ENCODE measurements at places on chromosomes 13 and 19.

- DNase-seq, result no peak
These were observed 42.0 kb downstream of the MRPL57 start for GRCh38 chr13:21218351-21219035.

DNA sequence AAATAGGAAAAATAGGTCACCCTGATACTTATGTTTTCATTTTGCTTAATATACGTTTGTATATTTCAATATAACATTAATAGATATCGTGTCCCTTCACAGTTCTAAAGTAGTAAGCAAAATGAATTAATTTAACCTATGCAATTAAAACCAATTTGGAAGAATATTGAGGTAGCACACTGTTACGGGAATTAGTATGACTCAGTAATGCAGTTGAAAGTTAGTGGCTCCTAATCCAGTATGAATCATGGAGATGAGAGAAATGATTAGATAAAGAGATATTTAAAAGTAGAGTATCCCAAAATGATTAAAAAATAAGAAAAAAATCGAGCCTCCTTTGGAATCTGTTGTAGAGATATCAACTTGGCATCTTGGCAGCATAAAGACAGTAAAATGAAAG lies 177.0 kb upstream of the SLITRK6 start:
- no peak for DNase-seq

DNA sequence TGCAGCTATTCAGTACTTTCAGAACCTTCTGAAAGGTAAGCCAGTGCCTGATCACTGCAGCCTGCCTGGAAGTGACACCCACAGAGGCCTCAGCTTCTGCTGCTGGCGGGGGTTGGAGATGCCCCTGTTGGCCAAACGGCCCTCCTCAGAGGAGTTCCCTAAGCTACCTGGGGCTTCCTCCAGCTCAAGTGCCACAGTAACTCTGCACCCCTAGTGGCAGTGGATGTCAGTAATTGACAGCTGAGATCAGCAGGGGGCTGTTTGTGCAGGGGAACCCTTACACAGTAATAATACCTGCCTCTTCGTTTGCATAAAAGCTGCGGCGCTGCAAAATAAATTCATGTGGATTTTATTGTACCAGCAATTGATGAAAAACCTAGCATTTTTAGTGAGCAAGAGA lies 28.9 kb downstream of the TDRD12 start:
- DNase-seq, result no peak

DNA sequence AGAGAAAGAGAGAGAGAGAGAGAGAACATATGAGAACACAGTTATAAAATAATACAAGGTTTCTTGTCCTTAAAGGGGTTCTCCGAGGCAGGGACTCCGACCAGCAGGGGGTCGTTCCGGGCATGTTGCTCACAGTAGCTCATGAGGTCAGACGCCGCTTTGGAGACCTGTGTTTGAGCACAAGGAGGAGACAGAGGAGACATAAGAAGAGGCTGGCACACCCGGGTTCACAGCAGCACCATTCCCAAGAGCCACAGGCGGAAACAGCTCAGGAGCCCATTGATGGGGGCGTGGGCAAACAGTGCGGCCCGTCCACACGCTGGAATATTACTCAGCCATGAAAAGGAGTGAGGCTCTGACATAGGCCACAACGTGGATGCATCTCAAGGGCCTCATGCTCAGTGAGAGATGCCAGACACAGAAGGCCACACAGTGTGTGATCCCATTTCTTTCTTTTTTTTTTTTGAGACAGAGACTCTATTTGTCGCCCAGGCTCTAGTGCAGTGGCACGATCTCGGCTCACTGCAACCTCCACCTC lies 39.1 kb downstream of the GADD45B start:
- no peak for DNase-seq
